Stimulated activated CD8-positive, alpha-beta memory T cell treated with anti-CD3 and anti-CD28 coated beads, Interleukin-2, amount 100 ng/mL, for 1 hour (primary cell): ENCODE measurements at places on chromosomes 4 and X.

DNA sequence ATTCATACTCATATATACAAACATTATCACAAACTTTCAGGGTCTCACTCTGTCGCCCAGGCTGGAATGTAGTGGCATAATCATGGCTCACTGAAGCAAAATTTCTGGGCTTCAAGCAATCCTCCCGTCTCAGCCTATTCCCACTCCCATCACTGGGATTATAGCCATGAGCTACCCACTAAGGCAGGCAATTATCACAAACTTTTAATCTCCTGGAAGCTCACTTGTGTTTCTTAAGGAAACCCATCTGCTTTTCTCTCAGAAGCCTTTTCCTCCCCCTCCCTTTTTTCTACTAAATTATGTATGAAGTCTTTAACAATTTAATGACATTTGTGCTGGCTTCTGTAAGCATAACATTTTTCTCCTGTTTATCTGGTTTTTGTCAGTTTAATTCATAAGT, 170.5 kb downstream of the AREG start:
- no peak for DNase-seq

GRCh38 chr4:81214881-81215868, at the start of gene PRKG2:
TSS of gene PRKG2 (minus strand) at chr4:81215222. CDS start at chr4:81205047, 10,175 bp downstream.
- no peak for DNase-seq

- no peak for DNase-seq
These were observed 2.8 kb downstream of the TIGD2 start for GRCh38 chr4:89114100-89114499.

DNA sequence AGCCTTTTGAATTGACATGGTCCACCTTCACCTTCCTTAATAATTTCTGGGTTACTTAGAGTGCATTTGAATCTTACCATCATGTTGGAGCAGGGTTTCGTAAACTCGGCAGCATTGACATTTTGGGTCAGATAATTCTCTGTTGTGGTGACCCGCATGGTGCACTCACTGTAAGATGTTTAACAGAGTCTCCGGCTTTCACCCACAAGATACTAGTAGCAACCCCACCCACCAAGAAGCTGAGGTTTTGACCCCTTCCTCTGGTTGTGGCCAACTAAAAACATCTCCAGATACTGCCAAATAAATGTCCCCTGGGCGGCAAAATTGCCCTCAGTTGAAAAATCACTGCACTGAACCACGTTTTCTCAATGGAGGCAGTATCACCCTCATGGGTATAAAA, 62.7 kb downstream of the CHST7 start:
- no peak for DNase-seq

- DNase-seq = no peak
These were observed 143.9 kb downstream of the KLHL13 start for GRCh38 chrX:117972711-117973109.

GRCh38 chr4:90095000-90095399, 32.2 kb upstream of the CCSER1 start:
- DNase-seq = no peak
